ENCODE measurements at places on chromosomes 16 and 17.

GRCh38 chr17:45900723-45901415 lies 6.5 kb downstream of the MAPT start:
- DNase-seq, result no peak

DNA sequence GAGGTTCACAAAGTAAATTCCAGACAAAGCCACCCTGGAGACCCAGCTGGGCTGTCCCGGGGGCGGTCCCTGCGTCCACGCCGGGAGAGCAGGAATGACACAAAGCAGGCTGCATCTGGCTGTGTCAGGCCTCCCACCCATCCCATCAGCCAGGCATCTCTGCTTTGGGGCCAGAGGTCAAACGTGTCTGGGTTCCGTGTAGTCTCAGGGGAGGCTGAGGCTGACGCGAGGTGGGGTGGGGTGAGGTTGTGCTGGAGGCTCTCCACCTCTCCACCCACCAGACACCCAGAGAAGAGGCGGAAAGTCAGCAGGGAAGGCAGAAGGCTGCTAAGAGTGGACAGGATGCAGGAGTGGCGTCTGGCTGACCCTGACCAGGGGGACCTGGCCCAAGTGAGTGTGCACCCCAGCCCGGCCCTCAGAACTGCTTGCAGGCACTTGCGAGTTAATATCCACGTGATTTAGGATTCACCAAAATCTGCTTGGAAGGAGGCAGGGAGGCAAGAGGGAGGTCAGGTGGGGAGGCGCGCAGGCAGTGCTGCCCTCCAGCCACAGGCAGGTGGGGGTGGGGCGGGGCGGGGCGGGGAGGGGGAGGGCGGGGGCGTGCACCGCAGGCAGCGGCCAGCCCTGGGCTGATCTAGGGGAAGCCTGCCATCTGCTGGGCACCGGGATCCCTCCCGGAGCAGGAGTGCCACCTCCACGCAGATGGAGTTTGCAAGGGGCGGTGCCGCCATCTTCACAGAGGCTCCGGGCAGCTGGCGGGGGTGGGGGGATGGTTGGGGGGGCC lies 44.3 kb downstream of the TBC1D16 start:
- DNase-seq, result peak; percentile 86

DNA sequence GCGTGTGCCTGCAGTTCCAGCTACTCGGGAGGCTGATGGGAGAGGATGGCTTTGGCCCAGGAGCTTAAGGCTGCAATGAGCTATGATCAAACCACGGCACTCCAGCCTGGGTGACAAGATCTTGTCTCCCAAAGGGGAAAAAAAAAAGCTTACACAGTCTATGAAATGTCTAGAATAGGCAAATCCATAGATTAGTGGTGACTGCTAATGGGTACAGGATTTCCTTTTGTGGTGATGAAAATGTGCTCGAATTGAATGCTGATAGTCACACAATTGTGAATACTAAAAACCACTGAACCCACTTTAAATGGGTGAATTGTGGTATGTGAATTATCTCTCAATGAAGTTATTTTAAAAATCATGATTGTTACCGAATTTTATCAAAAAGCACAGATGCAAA lies 14.9 kb downstream of the USP7 start:
- no peak for DNase-seq

DNA sequence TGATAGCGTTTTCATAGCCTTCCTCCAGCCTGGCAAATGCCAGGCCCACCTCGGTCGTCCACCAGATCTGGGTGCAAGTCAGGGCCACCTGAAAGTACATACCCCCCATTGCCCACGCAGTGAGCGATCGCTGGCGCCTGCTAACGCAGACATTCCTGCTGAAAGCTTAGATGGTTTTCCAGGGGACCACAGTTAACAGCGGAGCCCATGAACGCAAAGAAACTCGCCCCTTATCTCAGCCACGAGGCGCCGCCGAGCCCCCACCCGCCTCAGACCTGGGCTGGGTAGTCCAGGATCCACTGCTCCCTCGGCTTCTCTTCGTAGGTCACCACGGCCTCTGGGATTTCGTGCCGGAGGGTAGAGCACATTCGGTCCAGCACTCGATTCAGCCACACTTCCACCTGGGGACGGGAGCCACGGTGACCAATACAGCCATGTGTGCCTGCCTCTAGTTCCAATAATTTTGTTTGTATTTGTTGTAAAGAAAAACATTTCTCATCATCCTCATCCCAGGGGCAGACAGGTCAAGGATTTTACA lies 74.5 kb downstream of the DNAH17 start:
- no peak for DNase-seq

- DNase-seq, result peak; percentile 97
Measured at GRCh38 chr17:55750750-55751657, at the start of gene PCTP. Gene PCTP, plus strand, starts transcription at chr17:55751051. Its CDS starts 53 bp downstream, at chr17:55751104.

- no peak for DNase-seq
Measured at GRCh38 chr17:75595920-75596313, 8.3 kb downstream of the MYO15B start.

GRCh38 chr16:30049871-30050270 lies 15.7 kb upstream of the ALDOA start:
- no peak for DNase-seq

DNA sequence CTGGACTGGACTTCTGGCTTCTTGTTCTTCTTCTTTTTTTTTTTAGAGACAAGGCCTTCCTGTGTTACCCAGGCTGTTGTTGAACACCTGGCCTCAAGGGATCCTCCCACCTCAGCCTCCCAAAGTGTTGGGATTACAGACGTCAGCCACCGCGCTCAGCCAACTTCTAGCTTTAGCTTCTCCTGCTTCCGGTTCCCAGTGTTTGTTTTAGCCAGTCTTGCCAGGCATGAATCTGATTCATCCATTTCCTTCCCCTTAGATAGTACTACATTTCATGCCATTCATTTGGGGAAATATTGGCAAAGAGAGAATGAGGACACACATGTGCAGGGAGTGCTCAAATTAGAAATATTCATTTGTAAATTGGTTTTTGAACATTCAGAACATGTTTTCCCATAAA lies 12.1 kb upstream of the NDUFAB1 start:
- DNase-seq, result no peak

DNA sequence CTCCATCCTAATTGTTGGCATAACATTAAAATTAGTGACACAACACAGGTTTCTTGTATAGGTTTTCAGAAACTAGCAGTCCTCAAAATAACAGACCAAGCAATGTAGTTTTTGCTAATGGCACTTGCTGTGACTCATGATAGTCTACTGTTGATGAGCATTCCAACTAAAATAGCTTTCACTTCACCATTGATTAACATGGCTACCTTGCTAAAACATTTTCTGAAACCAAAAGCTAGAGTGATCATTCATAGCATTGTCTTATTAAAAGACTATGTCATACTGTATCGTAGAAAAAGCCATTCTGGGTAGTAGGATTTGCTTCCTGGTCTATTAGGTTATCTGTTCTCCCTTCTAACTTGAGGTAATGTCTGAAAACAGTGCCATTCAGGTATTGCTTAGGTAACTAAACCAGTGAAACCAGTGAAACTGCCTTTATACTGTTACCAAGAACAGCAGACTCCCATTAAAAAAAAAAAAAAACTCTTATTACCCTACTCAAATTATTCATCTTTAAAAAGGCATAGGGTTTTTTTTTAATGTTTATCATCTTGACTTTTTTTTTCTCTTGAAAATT lies 2.5 kb upstream of the CLTC start:
- DNase-seq, result no peak

- no peak for DNase-seq
Measured at GRCh38 chr16:49835161-49835777, 20.6 kb downstream of the ZNF423 start.

DNA sequence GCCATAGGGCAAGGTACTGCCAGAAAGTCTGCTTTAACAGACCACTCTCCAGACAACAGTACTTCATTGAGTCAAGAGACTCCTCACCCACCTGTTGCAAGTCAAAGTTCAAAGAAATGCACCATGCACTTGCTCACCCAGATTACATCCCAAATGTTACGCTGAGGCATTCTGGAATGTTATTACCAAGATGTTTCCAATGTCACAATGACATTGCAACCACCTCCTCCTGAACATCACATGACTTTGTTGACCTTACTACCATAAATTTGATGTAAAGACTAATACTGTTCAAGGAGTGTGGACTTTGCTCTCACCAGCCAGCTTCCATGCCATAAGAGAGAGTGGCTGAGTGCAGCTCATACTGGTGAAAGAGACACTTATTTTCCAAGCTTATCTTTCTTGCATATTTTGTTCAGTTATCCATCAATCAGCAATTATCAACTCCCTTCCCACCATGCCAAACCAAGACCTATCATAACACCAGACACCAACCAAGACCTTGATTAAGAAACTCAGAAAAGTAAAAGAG lies 58.5 kb upstream of the BCAR1 start:
- no peak for DNase-seq

DNA sequence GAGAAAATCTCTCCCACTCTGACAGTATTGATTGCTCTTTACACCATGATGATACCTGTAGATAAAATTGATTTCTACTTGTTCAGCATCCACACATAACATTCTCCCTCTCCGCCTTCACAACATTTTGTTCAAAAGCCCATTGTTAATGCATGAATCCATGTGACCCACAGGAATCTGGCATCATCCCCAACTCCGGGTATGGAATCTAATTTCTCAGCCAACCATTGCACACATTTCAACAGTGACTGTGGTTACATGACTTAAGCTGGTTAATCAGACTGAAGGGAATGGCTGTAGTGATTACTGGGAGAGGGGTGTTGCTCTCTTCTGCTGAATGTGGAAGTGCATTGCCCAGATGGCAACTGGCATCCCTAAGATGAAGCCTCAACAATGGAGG lies 161.4 kb upstream of the C16orf82 start:
- no peak for DNase-seq

DNA sequence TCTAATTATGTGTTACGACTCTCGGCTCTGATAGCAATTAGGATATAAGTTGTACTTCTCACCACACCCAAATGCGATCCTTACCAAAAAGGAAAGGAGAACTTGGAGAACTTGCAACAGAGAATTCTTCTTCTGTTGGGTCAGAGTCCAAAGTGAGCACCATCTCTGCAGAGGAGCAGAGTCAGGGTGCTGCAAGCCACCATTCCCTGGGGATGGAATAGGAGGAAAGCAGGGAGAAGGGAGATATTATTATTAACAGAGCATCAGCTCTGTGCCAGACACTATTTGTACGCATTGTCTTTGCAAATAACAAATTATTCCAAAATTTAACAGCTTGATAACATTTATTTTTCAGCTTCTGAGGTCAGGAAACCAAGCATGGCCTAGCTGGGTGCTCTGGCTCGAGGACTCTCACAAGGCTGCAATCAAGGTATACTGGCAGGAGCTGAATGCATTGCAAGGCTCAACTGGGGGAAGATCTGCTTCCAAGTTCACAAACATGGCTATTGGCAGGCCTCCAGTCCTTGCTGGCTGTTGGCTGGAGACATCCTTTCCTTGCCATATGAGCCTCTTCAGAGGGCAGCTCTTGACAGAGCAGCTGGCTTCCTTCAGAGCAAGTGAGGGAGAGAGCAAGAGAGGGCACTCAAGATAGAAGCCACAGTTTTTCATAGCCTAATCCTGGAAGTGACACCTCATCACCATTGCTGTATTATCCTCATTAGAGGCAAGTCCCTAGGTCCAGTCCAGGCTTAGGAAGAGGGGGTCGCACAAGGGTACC lies 296.2 kb upstream of the CDH5 start:
- no peak for DNase-seq

DNA sequence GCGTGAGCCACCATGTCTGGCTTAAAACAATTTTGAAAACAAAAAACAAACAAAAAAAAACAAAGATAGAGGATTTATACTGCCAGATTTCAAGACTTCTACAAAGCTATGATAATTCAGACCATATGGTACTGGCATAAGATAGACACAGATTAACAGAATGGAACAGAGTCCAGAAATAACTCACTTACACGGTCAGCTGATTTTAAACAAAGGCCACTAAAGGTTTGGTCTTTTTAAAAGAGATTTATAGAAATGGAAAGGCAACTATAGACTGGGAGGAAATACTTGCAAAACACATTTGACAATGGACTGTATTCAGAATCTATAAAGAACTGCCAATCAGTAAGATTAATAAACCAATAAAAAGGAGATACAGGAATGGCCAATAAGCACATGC lies 48.6 kb upstream of the MNT start:
- no peak for DNase-seq

DNA sequence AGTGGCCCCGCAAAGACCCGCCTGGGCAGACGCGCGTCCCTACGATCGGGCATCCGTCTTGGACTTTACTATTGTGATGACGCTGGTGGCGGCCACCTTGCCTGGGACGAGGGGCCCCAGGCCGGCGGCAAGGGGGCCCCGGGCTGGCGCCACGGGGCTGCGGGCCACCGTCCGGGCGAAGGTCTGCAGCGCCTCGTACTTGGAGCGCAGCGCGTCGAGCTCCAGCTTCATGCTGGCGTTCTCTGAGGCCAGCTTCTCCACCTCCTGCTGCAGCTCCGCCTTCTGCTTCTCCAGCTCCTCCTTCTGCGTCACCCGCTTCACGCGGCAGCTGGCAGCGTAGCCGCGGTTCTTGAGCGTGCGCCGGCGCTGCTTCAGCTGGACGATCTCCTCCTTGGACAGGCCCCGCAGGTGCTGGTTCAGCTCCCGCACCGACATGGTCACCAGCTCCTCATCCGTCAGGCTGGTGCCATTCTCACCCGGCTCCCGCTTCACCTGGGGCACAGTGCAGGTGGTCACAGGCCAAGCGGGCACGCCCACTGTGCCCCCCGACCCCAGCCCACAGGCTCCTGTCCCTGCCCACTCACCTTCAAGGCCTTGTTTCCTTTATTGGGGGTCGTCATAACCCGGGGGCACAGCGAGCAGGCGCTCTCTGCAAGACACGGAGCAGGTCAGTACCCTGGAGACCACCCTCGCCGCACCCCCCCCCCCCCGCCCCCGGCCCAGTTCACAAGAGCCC lies 4.8 kb upstream of the SIRT7 start:
- DNase-seq, result peak; percentile 38

DNA sequence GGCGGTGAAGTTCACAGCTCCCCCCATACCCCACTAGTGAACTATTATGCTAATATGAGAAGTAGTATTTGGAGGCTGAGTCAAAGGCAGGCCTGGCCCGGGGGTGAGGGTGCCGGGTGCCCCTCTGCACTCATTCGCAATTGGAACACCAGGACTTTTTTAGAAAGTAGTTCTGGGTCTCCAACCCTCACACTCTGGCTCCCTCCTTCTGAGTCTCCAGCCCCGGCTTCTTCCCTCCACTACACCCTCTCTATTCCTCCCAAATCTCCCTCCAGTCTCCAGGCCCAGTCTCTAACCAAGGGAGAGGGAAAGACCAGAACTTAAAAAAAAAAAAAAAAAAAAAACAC lies 11.3 kb upstream of the HOXB2 start:
- no peak for DNase-seq

DNA sequence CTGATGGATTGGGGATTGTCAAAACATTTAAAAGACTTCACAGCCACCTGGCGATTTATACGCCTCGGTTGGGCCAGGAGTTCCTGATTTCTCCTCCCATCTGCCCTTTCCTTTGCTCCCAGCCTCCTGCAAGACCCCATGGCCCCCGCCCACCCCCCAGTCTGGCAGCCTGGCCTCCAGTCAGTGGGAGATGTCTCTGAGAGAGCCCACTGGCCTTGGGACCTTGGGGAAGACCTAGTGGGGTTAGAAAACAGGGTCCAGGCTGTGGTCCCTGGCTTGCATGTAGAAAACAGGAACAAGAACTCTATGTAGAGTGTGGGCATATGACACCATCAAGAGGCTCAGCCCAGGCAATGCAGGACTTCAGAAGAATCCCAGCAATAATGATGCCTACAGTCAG lies 209.4 kb upstream of the C16orf82 start:
- DNase-seq, result no peak
